ENCODE measurements at places on chromosomes 6 and 20. TPM values are rescaled to one million over a fixed set of nuclear protein-coding genes. Genes with fewer than 3 reads are reported as not detected.
A peak's percentile ranks its signal among the peaks of the same experiment; 100 is the strongest.

The C20orf96 gene
- total RNA-seq, result 11.3 TPM

The CDYL gene
- total RNA-seq, result 71.9 TPM

The SPEF1 gene
- total RNA-seq, result not detected

DNA sequence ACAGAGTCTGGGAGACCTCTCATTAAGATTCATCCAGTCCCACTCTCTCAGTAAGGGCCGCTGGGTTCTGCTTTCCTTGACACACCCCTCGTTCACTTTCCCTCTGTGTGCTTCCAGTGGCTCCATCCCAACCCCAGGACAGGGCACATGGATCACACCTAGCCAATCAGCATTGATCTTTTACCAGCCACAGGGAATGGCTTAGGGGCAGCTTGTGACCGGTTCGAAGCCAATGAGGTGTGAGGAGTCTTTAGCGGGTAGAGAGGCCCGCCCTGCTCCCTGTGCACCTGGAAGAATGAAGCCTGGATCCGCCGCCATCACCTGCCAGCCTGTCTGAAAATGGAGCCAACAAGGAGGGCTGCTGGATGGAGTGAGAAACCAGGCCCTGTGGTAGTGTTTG lies 35.2 kb upstream of the OVOL2 start:
- DNase-seq, result no peak

GRCh38 chr6:62367601-62368000 lies 81.6 kb upstream of the KHDRBS2 start:
- DNase-seq, result no peak

DNA sequence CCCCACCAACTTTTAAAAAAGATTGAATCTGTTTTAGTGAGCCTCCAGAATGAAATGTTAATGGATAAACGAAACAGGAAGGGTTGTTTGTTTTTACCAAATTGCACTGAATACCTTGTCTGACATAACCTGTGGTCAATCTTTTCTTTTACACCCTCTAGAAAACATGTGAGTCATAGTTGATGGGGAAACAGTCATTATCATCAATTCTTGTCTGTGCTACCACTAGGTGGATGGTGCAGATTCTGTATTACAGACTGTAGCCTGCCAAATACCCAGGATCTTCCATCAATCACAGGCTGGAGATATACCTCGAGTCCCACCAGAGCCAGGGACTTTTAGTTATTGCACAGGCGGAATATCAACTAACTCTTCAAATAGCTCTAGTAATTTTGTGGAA lies 29.5 kb upstream of the PKIB start:
- DNase-seq, result no peak

DNA sequence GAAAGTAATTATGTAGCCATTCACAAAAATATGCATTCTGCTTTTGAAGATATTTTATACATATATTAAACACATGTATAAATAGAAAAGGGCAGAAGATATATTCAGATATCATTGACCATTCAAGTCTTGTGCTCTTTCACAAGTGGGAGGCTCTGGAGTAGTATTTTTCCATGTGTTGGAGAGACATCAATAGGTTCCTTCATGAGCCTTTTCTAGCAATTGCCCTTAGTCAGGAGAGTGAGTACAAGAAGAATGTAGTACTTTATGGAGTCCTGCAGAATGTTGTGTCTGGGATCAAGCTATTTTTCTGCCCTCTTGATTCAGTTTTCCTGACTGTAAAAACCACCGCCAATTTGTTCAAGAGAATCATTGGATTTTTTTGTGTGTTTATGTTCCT lies 117.9 kb downstream of the LRRC1 start:
- DNase-seq, result no peak

DNA sequence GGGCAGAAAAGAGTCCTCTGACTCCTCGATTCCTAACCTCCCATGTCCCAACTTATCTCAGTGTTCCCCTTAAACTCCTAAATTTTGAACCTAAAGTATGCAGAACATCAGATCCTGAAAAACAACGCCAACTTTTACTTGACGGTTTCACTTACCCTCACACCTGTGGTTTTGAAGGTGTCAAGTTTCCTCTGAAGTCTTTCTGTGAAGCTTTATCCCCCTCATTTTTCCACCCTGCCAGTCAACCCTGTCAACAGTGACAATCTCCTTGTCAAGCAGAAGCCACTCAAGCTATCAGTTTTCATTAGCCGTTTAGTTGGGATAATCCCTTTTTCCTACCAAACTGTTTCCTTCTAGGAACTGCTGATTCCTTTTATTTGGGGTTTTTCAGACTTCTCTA lies 245.4 kb upstream of the PREP start:
- DNase-seq, result no peak

DNA sequence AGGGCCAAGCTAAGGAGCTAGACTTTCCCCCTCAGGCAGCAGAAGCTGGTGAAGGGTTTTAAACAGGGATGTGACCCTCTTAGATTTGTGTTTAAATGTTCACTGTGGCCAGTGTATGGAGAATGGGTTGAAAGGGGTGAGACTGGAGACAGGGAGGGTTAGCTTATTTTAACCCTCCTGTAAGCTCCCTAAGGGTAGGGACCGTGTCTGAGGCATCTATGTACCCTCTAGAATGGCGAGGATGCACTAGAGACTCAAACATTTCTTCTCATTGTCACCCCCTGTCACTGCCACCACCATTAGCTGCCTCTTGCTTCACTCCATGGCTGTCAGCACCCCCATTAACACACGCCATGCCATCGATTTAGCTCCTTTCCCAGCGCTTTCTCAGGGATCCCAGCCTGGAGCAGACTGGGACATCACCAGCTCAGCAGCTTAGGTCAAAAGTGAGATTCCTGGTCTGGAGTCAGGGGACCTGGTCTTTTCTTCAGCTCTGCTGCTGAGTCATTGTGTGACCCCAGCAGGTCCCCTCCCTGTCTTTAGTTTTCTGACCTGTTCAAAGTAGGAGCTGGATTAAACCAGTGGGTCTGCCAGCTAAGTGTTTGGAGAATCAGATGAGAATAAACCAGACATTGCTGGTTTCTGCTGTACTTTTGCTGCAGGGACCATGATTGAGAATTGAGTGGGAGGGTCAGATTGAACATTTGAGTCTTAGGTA lies 1.1 kb upstream of the SLC22A7 start:
- DNase-seq, result no peak

- DNase-seq, result no peak
These were observed 12.1 kb upstream of the NFATC2 start for GRCh38 chr20:51554538-51555165.

DNA sequence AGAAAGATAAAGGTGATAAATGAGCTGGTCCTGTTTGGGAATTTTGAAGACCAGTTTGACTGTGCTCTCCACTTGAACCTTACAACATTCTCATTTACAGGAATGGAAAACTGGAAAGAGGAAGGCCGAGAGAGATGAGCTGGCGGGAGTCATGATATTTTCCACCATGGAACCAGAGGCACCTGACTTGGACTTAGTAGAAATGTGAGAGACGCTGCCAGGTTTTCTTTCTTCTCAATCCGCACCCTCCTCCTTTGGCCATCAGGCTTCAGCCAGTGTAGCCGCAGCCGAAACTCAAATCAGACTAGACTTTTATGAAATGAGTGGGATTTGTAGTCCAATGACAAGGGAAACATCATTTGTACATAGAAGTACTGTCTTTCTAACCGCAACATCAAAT lies 54.7 kb upstream of the SYNJ2 start:
- no peak for DNase-seq

- DNase-seq, result peak; percentile 38
These were observed 107.3 kb upstream of the SNX9 start for GRCh38 chr6:157715728-157716164.

DNA sequence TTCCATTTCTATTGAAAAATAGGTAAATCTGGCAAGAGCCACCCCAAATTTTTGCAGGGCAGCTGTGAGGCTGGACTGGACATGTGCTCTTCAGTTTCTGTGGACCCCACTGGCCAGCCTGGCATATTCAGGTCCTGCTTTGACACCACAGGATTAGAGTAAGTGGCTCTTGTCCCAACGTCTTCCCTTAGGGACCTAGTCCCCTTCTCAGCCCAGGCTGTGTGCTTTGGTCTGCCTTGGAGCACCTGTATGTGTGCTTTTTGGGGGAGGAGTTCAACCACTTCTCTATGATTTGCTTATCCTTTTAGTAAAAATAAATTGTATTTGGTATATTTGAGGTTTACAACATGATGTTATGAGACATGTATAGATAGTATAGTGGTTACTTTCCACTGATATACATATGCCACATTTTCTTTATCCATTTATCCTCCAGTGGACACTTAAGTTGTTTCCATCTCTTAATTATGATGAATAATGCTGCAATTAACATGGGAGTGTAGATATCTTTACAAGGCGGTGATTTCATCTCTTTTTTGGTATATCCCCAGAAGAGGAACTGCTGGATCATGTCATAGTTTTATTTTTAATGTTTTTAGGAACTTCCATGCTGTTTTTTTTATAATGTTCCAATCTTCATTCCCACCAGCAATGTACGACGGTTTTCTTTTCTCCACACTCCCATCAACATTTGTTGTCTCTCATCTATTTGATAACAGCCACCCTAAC lies 167.8 kb upstream of the UST start:
- no peak for DNase-seq

DNA sequence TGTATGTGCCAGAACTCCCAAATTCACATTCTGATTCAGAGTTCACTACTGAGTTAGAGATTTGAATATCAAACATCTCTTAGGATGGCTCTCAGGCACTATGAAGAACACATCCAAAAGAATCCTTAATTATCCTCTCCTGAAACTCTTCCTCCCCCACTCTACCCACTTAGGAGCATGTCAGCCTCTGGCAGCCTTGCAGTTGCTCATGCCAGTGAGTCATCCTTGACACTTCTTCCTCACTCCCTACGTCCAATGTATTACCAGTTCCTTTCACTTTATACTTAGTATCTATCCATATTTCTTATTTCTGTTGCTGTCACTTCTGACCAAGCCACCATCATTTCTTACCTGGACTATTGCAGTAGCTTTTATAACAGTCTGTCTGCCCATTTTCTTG lies 192.0 kb upstream of the IMPG1 start:
- no peak for DNase-seq

- peak; percentile 56 for DNase-seq
These were observed 9.4 kb upstream of the HLA-DQA1 start for GRCh38 chr6:32627831-32628230.

DNA sequence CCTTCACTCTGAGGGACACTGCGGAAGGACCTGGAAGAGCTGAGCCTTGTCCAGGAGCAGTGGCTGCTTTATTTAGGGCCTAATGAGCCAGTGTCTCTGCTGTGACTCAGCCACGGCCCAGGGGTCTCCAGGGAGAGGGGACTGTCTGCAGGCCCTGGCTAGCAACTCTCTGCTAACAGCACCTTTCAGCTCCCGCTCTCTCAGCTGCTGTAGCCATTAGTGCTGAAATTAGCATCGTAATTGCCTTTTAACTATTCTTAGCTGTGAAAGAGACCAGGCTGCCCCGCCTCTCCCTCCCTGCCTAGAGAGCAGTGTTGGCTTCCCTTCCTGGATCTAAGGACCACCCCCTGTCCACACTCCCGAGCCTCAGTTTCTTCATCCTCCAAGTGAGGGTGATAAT lies 53.1 kb upstream of the SLC32A1 start:
- DNase-seq, result no peak

DNA sequence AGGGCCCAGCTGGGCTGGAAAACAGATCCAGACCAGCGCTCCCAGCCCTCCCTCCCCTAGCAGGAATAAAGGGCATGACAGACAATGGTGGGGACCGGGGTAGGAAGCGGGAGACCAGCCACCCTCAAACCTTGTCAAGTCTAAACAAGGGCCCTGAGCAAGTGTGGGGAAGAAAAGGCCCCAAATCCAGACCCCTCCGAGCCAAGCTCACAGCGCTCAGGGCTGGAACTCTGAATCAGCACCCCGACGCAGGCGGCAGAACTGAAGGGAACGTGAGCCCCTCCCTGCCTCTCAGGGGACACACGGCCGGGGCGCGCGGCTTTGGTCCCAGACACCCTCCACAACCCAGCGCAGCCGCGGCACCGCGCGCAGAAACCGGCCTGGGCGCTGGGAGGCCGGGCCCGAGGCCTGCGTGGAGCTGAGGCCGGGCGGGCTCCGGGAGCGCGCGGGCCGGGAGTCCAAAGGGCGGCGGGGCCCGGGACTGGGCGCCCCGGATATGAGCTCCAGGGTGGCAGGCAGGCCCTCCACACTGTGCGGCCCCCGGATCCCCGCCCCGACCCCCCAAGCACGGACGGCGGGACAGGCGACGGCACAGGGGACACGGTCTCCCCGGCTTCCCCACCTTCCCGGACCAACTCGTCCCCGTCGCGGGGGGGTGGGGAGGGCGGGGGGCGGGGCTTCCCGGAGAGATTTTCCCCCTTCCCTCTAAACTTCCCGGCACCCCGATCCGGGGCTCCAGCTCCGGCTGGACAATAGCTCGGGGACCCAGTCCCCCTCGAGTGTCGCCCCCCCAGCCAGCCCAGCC lies 641 bp downstream of the TEAD3 start:
- DNase-seq, result peak; percentile 80

DNA sequence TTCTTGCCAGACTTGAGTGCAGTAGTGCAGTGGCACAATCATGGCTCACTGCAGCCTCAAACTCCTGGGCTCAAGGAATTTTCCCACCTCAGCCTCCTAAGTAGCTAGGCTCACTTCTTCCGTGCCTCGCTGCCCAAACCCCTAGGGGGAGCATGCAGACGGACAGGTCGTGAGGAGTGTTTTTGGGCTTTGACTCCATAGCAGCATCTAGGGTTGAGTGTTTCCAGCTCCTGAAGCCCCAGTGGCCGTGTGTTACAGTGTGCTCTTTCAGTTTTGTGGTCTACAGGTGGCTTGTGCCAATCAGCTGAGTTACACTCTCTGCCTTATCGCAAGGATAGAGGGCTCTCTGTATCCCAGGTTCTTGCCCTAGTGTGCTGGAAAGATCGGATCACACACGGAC lies 33.4 kb downstream of the NCOA3 start:
- DNase-seq, result no peak

DNA sequence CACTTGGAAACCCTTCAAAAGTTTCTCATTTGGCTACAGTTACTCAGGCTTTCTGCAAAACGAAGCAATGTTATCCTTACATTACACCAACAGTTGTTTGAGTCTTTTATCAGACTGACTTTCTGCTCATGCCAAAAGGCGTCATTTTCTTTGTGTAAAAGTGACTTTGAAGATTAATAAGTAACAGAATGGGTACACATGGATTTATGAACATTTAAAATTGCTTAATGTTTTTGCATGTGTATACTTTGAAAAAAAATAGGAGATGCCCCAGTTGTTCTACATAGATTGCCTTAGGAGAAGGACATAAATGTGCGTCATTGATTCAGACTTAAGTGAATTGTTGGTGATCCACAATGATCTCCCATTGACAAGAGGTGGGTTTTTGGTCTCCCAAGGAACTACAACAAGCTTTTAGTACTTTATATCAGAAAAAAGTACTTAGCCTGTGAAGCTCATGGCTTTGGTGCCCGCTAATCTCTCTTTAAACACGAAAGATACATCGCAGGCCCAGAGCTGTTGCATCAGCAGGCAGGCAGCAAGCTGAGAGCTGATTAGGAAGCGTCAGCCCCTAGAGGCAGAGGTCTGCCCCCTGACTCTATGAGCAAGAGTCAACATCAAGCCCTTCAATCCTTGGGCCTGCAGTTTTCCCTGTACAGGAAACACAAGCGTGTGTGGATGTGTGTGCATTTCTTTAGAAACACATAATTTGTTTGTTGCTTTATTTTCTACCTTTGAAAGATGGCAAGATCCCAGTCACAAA lies 45.9 kb downstream of the SLC22A3 start:
- DNase-seq, result no peak

GRCh38 chr6:79307321-79308036 lies 73.0 kb upstream of the HMGN3 start:
- DNase-seq, result no peak
